ENCODE measurements at places on chromosomes 12 and 14. TPM values are rescaled to one million over a fixed set of nuclear protein-coding genes. Genes with fewer than 3 reads are reported as not detected.

- no peak for DNase-seq
These were observed 127.7 kb downstream of the ZFP36L1 start for GRCh38 chr14:68665131-68665530.

- no peak for DNase-seq
These were observed 37.9 kb downstream of the SLC38A1 start for GRCh38 chr12:46230983-46231382.

DNA sequence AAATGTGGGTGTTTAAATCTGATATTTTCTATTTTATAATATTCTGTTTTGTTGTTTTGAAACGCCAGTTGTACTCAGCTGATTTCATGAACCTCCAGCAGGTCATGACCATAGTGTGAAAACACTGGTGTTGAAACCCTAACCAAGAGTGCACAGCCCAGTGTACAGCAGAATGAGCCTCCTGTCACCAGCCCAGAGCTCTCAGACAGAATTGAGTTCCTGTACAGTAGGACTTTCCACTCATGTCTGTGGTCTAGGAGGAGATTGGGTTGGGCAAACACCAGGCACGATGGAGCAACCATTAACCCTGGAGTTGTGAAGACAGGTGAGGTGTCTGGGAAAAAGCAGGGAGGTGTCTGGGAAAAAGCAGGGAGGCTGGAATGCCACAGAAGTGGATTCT is 908.8 kb downstream of the VRK1 start:
- DNase-seq: no peak

Gene POTEM
- total RNA-seq: not detected

Gene TSPAN19
- total RNA-seq: under 0.01 TPM

DNA sequence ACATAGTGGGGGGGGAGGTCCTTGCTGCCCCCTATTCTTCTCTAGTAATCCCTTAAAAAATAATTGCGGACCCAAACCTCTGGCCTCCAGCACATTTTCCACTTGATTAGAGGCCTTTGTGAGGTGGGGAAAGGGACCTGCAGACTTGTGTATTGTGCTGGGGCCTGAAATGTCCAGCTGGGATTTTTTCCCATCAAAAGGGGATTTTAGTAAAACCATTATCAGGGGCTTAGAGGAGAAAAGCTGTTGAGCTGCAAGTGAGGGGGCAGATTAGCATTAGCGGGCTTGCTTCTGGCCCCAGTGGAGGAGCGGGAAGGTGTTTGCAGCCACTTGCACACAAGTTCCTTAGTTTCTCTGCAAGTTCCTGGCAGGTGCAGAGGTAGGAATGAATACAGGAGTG is 13.9 kb downstream of the FBXL14 start:
- DNase-seq: no peak

Gene SIRT4
- total RNA-seq: 1.5 TPM

Gene OASL
- total RNA-seq: 0.34 TPM

GRCh38 chr12:57759360-57759980 is 4.6 kb downstream of the MARCHF9 start:
- DNase-seq: peak; percentile 61

DNA sequence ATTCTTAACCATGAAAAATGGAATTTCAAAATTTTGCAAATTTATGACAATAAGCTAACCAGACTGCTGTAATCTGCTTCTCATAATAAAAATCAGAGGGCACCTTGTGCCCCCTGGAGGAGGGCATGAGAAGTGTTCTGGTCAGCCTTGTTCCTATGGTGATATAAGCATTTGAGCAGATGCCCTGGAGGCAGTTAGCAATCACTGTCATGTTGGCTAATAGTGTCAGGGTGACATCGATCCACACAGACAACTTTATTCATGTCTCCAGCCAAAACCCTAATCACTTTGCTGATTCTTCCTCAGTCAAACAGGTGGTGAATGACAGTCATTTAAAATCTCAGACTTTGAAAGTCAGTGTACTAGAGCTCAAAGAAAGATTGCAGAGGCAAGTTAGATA is 943.0 kb downstream of the GALC start:
- DNase-seq: no peak

GRCh38 chr12:53187145-53187899 is 6.6 kb upstream of the CSAD start:
- no peak for DNase-seq
